ENCODE measurements at places on chromosomes 1 and 21.

GRCh38 chr1:87950369-87950768, 621.7 kb downstream of the LMO4 start:
- DNase-seq, result no peak

GRCh38 chr1:173267453-173267945, 60.4 kb upstream of the TNFSF4 start:
- DNase-seq, result no peak

DNA sequence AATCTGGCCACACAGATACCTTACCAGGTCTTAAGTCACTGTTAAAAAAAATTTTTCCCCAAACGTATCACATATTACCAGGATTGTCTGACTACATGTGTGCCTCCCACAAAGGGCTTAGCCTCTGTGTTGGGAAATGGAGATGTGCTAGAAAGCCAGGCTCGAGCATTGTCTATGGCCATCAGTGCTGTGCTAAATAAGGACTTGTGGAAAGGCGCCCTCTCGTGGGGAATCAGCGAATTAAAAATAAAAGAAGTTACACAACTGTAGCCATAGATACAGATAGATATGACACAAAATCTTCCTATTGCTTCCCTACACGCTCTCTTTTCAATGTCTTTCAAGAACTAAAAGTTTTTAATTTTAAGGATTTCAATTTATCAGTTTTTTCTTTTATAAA, 47.5 kb upstream of the CRNN start:
- DNase-seq, result peak; percentile 78

GRCh38 chr1:38452246-38452645, 405.7 kb upstream of the POU3F1 start:
- no peak for DNase-seq

GRCh38 chr1:51551848-51552296, 32.8 kb upstream of the EPS15 start:
- no peak for DNase-seq

DNA sequence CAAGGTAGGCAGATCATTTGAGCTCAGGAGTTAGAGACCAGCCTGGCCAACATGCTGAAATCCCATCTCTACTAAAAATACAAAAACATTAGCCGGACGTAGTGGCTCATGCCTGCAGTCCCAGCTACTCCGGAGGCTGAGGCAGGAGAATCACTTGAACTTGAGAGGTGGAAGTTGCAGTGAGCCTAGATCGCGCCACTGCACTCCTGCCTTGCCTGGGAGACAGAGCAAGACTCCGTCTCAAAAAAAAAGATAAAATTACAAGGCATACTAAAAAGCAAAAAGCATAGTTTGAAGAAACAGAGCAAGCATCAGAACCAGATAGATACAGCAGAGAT, 61.2 kb upstream of the CDC42BPA start:
- no peak for DNase-seq

DNA sequence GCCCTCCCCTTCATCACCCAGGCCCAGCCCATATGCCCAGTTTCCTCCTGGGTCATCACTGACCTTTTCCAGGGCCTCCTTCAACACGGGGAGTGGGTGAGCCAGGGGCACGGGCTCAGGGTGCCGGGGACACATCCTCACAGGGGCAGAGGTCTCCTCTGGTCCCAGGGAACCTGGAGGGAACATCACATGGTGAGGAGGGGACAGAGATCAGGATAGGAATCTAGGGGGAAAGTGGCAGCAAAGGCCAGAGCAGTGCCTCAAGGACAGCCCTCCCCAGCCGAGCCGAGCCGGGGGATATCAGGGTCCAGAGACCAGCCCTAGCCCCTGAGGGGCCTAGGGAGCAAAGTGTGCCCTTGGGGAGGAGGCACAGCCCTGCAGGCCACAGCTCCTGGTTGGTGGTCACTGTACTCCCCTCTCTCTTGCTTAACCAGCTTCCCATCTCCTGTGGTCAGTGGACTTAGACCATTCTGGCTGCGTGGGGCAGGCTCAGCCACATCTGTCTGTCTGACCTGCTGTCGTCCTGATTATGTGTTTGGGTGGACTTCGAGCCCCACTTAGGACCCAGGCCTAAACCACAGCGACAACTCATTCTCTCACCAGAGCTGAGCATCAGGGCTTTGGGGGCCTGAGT, 9.5 kb downstream of the LACTBL1 start:
- no peak for DNase-seq

GRCh38 chr1:119660253-119661083, 12.4 kb upstream of the ZNF697 start:
- DNase-seq, result no peak

DNA sequence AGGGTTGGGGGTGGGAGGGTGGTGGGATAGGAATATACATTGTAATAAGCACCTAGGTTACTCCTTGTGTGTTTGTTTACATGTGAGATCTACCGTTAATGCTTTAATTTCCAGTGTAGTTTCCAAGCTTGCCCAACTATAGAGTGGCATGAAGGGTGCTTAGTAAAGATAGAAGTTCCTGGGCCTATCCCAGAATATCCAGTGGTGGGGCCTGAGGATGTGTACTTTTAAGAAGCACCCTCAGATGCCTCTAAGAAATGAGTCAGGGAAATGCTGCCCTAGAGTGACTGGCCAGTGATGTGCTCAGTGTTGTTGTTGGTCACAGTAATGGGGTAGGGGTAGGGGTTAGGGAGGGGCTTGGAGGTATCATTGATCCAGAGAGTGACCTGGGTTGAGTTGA, 141.3 kb downstream of the TSEN15 start:
- no peak for DNase-seq

- DNase-seq, result no peak
These were observed 81.6 kb upstream of the PBX1 start for GRCh38 chr1:164477343-164477742.

- DNase-seq, result no peak
These were observed 28.0 kb downstream of the URB1 start for GRCh38 chr21:32364796-32365195.

- peak; percentile 31 for DNase-seq
These were observed 60.8 kb downstream of the NDUFS5 start for GRCh38 chr1:39086865-39087409.

DNA sequence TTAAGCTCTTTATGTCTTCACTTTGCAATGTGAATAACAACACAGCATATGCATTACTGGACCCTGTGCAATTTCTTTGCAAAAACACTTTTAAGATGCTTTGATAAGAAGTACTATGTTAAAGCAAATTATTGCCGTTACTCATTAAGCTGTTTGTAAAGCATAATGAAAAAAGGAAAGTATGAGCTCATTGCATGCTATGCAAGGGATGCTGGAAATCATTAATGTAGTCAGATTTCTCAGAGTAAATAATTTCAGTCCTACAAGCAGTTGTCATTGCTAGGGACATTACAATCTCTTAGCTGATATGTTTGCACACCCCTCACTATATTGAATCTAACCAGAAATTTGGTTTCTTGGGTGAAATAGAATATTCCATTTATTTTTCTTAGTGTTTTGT, 982.5 kb upstream of the ADGRL2 start:
- DNase-seq, result no peak

DNA sequence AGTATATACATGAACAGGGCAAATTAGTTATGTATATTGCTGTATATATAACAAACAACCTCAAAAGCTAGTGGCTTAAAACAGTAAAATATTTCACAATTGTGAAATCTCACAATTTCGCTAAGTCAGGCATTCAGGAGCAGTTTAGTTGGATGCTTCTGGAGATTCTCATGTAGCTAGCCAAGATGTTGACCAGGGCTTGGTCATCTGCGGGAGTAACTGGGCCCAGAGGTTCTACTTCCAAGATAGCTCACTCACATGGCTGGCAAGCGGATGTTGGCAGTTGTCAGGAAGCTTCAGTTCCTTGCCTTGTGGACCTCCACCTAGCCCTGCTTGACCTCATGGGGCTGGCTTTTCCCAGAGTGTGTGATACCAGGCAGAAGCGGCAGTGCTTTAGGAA, 95.6 kb downstream of the TTC3 start:
- DNase-seq, result no peak

GRCh38 chr1:161192476-161193465, 6.1 kb downstream of the ADAMTS4 start:
- DNase-seq, result peak; percentile 80

GRCh38 chr1:152043870-152044269, 7.1 kb upstream of the S100A11 start:
- no peak for DNase-seq

- no peak for DNase-seq
These were observed 8.8 kb downstream of the ATPAF1 start for GRCh38 chr1:46659307-46659870.

DNA sequence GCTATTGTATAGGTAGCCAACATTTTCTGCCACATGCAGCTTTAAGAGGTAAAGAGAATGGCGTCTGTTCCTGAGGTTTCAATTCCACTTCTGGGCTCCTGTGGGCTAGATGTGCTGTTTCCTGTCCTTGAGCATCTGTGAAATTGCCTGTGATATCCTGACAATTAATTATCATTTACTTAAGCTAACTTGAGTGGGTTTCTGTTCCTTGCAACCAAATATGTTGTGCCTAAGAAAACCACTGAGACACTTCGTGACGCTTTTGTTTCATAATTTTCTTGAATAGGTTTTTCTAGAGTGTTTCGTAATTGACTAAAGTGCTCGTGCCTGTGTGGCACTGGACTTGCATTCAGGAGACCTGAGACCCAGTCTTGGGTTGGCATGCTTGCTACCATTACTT, 127.3 kb upstream of the POU3F1 start:
- DNase-seq, result no peak

- no peak for DNase-seq
These were observed 83.6 kb downstream of the IER5 start for GRCh38 chr1:181172082-181172481.

DNA sequence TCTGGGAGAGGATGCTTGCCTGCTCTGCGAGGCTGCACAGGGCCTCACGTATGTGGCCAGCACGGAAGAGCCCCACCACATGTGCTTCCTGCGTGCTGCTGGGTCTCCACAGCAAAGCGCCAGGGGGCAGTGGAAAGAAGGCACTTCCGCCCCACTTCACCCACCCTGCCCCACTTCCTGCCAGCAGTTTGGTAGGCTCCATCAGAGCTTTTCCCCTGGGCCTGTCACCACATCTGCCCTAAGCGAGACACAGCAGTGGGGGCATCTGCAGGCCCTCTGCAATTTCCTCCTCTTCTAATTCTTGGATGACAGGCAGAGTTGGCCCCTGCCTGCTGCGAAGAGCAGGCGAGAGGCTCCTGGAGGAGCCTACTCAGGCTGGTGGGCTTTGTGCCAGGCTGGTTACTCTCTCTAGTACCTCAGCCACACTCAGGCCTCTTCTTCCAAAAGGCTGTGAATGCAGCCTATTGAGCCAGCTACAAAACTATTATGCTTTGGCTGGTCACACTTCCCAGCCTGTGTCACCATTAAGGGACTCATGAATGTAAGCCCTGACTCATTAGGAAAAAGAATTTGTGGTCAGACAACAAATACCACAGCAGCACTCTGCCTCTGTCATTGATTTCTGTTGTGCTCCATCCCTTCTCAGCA, 25.0 kb downstream of the CD244 start:
- peak; percentile 97 for DNase-seq

DNA sequence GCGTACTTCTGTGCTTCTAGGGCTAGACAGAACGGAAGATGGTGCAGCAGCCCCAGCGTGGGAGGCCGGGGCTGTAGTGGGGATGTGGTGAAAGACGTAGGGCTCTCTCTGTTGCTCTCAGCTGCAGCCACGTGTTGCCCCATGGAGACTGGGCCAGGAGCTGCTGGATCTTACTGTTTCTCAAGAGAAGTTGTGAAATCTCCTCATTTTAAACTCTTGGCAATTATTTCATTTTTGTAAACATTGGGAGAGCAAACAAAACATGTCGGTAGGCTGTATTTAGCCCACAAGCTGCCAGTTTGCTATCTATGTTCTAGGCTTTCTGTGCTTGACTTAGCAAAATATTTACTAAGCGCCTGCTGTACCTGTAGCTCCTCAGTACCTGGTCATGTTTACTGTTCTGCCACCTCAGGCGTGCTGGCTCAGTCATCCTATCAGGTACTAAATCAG, 15.9 kb upstream of the ELOA start:
- peak; percentile 95 for DNase-seq

- DNase-seq, result no peak
These were observed 127.2 kb downstream of the MACF1 start for GRCh38 chr1:39331647-39332046.

DNA sequence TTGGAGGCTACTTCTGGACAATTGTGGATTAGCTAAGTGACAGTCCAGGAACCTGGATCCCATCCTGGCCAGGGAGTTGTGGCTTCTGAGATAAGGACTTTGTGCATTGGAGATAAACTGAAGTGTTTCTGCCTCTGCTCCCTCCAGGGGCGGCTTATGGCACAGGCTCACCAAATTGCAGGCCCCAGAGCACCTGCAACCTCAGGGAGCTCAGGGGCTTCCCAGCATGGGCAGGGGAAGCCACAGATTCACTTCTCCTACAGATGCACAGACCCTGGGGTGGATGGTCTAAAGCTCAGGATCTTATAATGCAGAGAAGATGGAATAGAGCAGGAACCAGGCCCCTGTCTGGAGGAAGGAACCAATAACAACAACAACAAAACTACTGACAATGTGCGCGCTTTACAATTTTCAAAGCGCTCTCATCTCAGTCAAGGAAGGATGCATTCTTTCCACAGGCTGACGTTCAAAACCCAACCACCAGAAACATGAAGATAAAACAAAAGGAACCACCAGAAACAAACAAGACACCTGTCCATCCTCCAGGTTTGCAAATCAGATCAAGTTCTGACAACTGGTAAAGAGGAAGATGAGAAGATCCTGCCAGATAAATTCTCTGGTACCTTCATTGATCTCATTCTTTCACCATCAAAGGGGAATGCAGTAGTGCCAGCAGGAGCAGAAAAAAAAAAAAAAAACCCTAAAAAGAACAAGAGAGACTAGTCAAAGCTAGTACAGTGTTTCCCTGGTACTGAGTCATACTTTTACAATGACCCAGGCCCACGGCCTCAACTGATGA, 121.0 kb upstream of the IRF2BP2 start:
- no peak for DNase-seq

DNA sequence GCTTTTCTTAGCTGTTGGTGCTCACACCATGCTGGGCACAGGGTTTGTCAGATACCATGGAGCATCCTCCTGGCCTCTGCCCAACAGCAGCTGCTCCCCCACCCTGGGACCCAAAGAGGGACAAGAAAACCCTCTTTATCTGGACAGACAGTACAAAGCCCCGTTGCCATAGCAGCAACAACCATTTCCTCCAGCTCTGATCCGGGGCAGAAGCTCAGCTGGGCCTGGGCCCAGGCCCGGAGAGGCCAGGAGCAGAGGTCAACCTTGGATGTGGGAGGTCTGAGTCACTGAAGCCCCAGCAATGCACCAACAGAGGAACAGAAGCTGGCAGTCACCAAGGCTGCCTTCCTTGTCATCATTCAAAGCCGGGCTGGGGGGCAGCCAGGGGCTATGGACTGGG, 228.4 kb upstream of the POU3F1 start:
- no peak for DNase-seq

- no peak for DNase-seq
These were observed 11.7 kb downstream of the CDKN2C start for GRCh38 chr1:50981741-50982140.

- no peak for DNase-seq
These were observed 6.7 kb upstream of the IRF2BP2 start for GRCh38 chr1:234616644-234617043.

DNA sequence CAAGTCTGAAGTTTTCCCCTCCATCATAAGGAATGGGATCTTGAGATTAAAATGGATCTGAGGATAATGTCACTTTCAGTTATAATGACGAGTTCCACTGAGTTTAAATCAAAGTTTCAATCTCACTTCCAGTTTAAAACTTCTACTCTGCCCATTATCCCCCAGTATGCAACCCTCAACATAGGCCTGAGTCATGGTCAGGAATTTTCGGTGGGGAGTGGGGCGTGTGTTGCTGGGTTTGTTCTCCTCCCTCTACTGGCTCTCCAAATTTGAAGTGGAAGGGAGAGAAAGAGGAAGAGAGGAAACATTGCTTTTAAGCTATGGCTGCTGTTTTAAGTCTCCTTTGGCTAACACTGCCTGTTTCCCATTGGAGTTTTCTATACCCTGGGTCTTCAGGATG, 152.9 kb downstream of the TM2D1 start:
- no peak for DNase-seq

Data from NB4 (cell line).